ENCODE measurements at places on chromosomes 11 and 22.

DNA sequence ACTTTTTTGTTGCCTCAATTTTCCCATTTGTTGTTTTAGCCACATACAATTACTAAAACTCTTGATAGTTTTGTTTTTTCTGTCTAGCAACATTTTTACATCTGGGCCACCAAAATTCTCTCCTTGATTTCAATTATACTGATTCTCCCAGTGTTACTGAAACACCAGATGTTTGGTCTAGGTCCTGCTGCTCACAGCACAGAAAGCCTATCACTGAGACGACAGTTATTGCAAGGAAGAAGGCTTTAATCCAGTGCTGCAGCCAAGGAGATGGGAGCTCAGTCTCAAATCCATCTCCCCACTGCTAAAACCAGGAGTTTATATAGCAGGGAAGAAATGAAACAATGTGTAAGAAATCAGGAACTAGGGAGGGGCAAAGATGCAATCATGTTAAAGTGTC, 837.7 kb upstream of the CNTN5 start:
- no peak for DNase-seq

DNA sequence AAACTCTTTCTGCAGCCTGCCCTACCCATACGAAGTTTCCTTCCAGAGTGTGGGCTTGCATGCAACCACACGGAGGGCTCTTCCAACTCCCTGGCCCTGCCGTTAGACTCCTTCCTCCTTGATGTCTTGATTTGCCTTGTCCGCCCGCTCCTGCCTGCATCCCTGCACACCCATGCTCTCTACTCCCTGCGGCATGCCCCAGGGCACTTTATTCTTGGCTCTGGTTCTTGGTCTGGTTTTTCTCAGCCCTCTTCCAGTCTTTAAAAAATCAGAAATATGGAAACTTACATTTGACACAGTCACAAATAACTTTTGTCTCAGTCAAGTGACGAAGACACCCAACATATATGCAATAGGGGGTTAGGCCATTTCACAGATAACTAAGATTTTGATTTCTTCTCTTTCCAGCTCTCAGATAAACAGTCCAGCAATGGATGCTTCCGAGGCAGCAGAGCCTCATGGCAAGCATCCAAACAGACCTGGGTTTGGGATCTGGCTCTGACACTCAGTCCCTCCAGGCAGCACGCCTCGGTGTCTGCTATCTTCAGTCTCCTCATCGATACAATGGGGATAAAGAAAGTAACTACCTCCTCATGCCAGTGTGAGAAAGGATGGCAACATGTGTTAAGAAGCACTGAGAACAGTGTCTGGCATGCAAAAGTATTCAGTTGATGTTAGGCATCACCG, 15.7 kb upstream of the OPCML start:
- no peak for DNase-seq

DNA sequence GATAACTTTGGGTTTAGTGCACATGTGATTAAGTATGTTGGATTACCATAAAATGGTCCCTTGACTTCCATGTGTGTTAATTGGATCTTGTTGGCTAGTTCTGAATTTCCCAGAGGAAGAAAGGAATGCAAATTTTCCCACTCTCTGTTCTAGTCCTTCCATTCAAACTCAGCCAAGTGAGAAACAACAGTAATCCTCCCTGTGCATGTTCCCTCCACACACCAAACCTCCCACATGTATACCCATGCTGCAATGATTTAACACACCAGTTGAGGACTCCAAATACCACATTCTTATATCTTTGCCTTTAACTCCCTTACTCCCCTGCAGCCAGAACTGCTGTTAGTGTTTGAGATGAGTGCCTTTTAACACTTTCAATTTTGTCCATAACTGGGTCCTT, 1158.9 kb downstream of the DLG2 start:
- no peak for DNase-seq

GRCh38 chr11:45105233-45105983, 41.0 kb upstream of the PRDM11 start:
- peak; percentile 49 for DNase-seq

- no peak for DNase-seq
Measured at GRCh38 chr22:20953668-20954500, 13.2 kb upstream of the AIFM3 start.

DNA sequence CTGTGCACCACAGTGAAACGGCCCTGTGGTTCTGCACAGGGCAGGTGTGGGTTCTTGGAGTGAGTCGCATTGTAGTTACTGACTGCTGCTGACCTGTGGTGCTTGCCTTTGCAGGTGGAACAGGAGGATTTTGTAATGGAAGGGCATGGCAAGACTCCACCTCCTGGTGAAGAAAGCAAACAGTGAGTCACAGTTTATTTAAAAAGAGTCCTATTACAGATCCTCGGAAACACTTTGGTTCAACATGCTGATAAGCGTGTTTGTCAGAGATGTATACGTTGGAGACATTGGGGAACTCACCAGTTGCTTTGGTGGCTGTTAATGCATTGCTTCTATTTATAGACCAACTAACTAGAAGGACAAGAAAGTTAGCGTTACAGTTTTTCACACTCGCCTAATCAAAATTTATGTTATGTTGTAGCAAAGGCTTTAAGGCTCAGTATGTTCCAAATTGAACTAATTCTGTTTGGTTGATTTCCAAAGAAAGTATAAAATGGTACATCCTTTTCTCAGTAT, 21.7 kb upstream of the TNRC6B start:
- no peak for DNase-seq

- DNase-seq: no peak
Measured at GRCh38 chr11:35030716-35031213, 108.2 kb upstream of the CD44 start.

DNA sequence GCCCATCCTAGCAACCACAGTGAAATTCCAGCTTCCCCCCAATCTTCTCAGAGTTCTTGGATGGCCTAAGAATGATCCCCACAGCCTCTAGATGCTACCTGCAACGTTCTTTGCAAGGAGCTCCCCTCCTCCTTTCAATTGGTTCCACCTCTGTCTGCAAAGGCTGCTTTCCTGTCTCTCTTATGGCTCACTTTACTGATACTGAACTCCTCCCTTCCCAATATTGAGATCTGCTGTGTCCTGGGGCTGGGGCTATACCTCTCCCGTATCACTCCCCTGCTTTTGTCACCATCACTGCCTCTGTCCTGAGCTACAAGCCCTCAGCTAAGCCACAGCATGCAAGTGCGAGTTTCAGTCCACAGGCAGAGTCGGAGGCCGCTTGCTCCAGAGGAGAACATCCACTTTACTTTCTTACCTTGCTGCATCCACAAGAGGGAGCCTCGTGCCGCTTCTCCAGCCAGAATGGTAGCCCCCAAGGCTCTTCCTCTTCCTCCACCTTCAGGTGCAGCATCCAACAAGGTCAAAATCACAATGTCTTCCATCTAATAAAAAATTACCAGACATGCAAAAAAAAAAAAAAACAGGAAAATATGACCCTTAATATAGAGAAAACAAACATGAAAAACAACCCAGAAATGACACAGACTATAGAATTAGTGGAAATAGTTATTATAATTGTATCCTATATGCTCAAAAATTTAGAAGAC, 48.6 kb upstream of the TMEM45B start:
- DNase-seq: peak; percentile 2

DNA sequence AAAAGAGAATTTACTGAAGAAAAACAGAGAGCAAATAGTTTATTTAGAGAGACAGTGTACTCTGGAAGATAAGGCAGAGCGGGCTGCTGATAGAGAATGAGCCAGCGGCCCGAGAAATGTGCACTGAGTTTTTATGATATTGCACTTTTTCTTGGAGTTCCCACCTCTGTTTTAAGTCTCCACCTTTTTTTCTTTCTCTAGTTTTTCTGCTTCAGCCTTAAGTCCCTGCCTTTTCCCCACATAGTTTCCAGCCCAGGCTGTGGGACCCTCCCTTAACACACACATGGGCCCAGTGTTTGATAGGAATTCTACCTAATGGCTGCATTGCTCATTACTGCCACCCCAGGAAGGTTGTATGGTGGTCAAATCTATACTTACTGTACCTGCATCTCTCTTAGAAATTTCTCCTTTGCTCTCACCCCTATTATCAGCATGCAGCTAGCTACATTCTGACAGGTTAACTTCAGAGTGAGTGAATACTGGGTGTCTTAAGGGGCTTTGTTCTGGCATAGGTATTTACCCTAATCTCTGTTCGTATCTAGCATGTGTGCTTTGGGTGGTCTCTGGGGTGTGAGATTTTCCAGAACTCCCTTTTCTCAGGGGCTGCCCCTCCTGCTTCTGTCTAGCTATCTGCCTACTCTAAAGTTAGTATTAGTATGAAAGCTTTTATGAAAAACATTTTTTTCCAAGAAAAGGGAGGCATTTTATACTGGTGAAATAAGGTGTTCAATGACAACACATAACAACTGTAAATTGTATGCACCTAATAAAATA, 127.3 kb upstream of the TOP3B start:
- no peak for DNase-seq

GRCh38 chr11:81005595-81005994, 1564.8 kb upstream of the TENM4 start:
- DNase-seq: no peak

GRCh38 chr22:26398741-26399153, 30.3 kb upstream of the ASPHD2 start:
- peak; percentile 27 for DNase-seq

- DNase-seq: peak; percentile 86
Measured at GRCh38 chr11:86592659-86593451, 79.6 kb downstream of the ME3 start.

- DNase-seq: no peak
Measured at GRCh38 chr22:41338614-41339212, 37.4 kb downstream of the ZC3H7B start.

DNA sequence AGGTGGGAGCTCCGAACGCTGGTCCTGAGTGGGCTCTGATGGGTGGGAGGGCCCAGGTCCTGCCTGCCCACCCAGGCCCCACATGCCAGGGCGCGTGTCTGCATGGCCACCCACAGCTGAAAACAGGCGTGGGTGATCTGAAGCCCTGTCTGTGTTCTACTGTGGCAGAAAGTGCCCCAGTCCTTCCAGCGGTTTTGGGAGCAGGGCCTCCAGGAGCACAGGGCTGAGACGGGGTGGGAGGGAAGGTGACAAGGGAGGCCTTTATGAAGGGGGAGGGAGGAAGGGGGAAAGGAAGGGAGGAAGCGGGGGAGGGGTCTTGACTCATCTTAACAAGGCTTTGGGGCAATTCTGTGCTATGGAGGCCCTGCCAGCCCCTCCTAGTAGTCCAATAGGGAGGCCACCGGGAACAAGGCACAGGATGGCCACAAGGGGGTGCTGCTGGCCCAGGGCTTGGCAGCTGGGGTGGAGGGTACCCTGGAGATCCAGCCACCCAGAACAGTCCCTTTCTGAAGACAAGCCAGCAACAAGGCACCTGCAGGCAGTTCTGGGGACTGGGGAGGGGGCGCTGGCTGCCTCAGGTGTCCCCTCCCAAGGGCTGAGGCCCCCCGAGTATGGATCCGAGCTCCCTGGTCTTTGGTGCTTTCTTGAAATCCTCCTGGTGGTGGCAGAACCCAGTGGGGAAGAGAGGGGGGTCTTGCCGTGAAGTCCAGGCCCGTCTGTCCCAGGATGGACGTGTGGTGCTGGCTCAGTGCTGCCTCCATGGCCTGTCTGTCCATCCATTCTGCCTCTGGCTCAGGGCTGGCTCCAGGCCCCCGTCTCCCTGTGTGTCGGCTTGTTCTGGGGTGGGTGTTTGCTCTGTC, 6.3 kb upstream of the FADS3 start:
- peak; percentile 75 for DNase-seq

GRCh38 chr22:46551996-46552395, 14.6 kb upstream of the CELSR1 start:
- DNase-seq: no peak

- DNase-seq: no peak
Measured at GRCh38 chr11:1129611-1130160, 28.1 kb upstream of the MUC5AC start.

DNA sequence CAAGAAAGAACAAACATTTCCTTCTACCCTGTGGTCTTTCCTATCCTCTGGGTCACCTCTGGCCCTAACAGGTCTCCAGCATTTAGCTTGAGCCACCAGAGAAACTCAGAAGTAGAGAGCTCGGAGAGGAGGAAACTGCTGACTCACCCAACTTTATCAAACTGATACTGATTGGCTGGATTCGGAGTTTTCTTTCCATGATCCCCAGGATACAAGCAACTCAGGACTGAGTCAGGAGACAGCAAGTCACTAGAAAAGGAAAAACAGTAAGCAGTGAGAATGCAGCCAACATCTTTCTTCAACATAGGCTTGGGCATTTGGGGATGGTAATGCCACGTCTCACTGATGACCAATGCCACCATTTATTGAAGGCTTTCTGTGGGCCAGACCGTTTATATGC, 32.7 kb downstream of the THOC5 start:
- no peak for DNase-seq

DNA sequence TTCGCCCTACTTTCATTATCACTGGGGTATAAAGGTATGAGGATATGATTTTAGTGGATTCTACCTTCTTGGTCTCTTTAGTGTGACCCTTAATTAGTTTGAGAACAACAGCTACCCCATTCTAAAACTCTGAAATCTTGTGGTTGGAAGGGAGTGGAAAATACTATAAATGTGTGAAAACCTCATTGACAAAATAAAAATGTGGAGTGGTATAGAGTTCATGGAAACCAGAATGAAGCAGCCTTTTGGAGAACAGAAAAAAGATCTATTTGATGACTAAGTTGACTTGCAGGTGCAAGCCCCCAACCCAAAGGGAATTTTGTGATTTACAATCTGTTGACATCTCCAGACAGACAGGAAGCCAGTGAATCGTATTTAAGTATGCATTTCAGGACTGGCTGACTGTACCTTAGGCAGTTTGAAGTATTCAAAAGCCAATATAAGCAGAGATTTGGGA, 75.8 kb downstream of the GAS2 start:
- no peak for DNase-seq

DNA sequence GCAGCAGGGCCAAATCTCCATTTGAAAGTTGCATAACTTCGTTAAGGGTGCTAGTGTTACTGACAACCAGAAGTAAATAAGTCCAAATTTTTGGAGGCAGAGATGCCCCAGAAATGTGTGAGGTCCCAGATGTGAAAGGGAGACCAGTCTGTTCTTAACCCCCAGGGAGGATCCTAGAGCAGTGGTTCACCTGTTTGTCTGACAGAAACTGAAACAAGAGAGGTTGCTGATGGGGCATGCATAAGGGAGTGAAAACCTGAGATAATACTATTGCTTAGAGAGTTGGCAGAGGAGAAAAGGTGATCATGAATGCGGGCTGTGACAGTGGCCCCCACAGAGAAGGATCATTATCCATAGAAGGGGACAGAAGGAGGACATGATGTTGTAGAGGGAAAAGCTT, 3.8 kb downstream of the CBLIF start:
- DNase-seq: no peak

DNA sequence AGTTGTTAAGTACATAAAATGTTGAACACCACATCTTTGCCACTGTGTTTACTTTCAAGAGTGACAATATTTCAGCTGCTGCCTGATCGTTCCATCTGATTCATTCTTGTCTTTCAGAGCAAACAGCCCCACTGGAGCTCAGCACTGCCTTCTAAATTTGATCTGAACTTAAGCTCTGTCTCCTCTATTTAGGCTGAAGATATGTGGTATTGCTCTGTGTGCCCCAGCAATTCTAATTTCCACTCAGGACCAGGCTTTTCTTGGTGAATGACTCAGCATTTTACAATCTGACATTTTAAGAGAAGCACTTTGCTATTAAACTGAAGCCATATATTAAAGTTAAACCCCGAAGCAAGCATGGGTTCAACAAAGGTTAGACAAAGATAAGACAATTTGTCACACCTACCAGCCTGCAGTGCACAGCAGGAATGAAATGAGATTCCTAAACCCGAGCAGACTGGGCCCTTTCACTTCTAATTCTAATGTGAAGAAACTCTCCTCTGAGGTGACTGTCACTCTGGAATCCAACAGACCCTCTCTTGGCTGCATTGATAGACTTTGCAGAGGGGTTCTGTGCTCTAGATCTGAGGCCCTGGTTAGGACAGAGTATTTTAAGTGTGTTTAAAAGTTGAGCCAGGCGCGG, 41.7 kb upstream of the PLET1 start:
- DNase-seq: no peak

Data from activated CD4-positive, alpha-beta T cell treated with anti-CD3 and anti-CD28 coated beads for 24 hours (primary cell).